ENCODE measurements at places on chromosomes 5 and 9.

DNA sequence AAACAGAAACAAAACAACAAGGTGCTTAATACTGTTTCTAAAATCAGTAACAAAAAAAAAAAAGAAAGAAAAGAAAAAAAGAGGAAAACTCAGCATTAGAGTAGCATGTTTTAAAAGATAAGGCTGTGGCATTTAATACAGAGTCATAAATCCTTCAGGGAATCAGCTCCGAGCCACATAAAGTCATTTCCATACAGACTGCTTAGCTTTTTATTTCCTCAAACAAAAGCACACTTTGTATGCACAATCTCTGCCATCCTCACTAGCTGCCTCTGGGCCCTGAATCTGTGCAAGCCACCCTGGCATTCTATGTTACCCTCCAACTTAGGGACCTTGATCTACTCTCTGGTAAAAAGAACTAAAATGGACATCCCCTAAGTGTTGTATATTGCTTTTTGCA is 87.6 kb downstream of the SEMA6A start:
- no peak for DNase-seq

GRCh38 chr5:137201876-137202275 is 297.2 kb downstream of the SPOCK1 start:
- no peak for DNase-seq

GRCh38 chr5:114176356-114176755 is 185.5 kb upstream of the KCNN2 start:
- DNase-seq = no peak

GRCh38 chr5:132426525-132427138 is 57.1 kb downstream of the SLC22A5 start:
- DNase-seq = peak; percentile 27

- no peak for DNase-seq
These were observed 167.6 kb upstream of the WWC1 start for GRCh38 chr5:168123631-168124528.

DNA sequence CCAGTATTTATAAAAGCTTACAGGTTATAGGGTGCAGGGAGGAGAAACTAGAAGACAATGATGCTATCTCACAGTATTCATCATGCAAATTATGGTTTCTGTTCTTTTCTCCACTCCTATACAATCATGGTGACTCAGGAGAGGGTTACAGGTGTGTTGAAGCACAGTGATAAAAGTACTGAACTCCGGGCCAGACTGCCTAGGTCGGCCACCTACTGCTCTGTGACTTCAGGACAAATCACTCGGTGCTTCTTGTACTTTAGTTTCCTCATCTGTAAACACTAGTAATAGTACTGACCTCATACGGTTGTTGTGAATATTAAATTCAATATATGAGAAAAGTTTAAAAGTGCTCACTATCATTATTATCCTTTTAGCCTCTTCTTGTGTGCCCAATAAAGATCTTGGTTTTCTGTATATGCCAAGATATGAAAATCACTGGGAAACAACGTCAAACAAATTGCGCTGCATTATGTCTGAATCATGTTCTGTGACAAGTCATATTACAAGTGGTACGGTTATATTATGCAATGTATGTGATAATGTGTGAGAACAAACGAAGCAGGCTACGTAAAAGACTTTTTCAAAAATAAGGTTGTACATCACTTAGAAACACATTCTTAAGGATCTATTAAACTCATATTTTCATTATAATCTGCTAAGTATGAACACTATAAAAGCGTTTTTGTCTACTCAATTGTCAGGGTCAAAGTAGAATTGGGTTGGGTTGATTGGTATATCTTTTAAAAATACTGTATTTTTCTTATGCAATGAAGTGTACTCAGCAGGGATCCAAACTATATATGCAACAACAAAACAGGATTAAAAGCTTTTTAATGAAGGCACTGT is 153.3 kb downstream of the EFNA5 start:
- no peak for DNase-seq

DNA sequence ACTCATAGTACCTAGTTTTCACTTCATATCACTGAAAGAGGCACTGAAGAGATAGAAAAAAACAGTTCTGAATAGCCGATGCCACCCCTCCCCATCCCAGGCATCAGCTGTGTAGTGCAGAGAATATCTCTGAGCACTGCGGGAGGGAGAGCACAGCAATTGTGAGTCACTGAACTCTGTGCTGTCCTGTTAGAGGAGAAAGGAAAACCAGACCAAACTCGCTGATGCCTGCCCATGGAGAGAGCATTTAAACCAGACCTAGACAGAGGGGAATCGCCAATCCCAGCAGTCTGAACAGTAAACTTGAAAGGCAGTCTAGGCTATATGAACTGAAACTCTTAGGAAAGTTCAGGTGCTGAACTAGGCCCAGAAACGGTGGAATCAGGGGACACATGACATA is 120.1 kb upstream of the SLC30A5 start:
- no peak for DNase-seq

DNA sequence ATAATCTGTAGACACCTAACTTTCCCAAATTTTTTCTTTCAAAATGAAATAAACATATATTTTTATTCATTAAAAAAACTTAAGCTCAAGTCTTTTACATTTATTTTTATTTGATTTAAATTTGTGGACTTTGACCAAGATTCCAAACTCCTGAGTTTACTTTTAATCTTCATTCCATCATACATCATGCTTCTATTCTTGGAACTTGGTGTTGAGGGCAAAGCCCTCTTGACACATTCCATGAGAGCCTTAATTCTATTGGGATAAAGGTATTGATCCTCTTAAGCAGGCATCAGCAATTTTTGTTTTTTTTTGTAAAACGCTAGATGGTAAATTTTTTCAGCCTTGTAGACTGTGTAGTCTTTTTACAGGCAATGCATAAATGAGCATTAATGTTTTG is 53.6 kb downstream of the FBXO4 start:
- no peak for DNase-seq
